Activated naive CD4-positive, alpha-beta T cell treated with anti-CD3 and anti-CD28 coated beads for 36 hours (primary cell): ENCODE measurements at places on chromosomes 16 and 17. TPM values are rescaled to one million over a fixed set of nuclear protein-coding genes. Genes with fewer than 3 reads are reported as not detected.

DNA sequence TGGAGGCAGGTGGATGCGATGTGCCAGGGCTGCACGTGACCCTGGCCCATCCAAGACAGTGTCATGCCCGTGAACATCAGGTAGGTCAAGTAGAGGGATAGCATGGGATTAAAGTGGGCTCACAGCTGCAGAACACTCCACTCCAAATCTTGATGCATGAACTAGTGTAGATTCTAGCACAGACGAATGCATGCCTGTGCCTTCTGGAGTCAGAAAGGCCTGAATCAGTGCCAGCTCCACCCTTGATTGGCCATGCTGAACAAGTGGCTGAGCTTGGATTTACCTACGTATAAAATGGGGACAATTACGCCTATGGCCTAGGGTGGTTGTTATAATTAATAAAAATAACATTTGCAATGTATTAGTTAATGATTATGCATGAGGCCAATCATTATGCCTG, 10.6 kb downstream of the IRX3 start:
- DNase-seq: no peak
- H3K4me1 ChIP-seq: peaks cover 2% of the 10 kb centered on the region
- no peaks in the 10 kb centered on the region for H3K36me3 ChIP-seq
- no peak overlapping the region for H3K4me3 ChIP-seq
- H3K27me3 ChIP-seq: peaks cover 23% of the 10 kb centered on the region
- H3K27ac ChIP-seq: no peak overlapping the region

ELAC2 gene
- 74.1 TPM for total RNA-seq

DNA sequence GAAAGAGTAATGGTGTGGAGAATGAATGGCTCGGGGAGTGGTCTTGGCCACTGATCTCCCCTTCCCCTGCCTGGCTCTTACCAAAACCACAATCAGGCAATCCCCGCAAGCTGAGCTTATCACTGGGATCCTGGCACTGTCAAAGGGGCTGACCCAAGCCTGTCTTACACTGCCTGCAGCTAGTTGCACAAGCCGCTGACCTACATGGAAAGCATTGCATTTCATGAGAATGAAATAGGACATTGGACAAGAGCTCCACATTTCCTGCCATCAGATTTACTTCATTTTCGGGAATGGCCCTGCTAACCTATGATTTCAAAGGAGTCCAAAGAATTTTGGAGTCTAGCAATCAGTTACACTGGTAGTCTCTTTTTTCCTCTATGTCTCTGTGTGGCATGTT, 146.4 kb downstream of the PCTP start:
- no peaks in the 10 kb centered on the region for H3K4me1 ChIP-seq
- H3K4me3 ChIP-seq: no peak overlapping the region
- no peak overlapping the region for H3K27ac ChIP-seq
- H3K27me3 ChIP-seq: peaks cover 13% of the 10 kb centered on the region
- DNase-seq: no peak

GRCh38 chr17:32495359-32496231, 8.8 kb downstream of the CDK5R1 start:
- H3K4me1 ChIP-seq: peaks cover 46% of the 10 kb centered on the region
- H3K27ac ChIP-seq: no peak overlapping the region
- H3K27me3 ChIP-seq: no peaks in the 10 kb centered on the region

DNA sequence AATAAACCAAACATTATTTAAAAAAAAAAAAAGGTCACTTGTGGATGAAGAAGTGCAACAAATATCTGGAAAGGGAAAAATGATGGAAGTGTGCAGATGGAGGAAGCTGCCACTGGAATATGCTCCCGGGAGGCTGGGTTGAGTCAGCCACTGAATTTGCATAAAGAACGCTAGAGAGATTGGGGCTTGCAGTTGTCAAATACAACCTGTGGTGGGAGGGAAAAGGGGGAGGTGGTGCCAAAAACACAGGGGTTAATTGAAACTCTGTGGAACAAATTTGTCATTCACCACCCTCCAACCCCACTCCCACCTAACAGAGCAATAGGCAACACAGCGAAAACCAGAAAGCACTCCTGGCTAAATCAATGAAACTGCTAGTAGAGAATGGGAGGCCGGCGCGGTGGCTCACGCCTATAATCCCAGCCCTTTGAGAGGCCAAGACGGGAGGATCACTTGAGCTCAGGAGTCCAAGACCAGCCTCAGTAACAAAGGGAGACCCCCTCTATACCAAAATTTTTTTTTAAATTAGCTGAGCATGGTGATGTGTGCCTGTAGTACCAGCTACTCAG, 37.6 kb upstream of the RPL38 start:
- H3K27ac ChIP-seq: no peak overlapping the region
- peaks cover 12% of the 10 kb centered on the region for H3K27me3 ChIP-seq
- peaks cover 1% of the 10 kb centered on the region for H3K4me1 ChIP-seq
- H3K36me3 ChIP-seq: no peaks in the 10 kb centered on the region
- no peak overlapping the region for H3K4me3 ChIP-seq

DNA sequence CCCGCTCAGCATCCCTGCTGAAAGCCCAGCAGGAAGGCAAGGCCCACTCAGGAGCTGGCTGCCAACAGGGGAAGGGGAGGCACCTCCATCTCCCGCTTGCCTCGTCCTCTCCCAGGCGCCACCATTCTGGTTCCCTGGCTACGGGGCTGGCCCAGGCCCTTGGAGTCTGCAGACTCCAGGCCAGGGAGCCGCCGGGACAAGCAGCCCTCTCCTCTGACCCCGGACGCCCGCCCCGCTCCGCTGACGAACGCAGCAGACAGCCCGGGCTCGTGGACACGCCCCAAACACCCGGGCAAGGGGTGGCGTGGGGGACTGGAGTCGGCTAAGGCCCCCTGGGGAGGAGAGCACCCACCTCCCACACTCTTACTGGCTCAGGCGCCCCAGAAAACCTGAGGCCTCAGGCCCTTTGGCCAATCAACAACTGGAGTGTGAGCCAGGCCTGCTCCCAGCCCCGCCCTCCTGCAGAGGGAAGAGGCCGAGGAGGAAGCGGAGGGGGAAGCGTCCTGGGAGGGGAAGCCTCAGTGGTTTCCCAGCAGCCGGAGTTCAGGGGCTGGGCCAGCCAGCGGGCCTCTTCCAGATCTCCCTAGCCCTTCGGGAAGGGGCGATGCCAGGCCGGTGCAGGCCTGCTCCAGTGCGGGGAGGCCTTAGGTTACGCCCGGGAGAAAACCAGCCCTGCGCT, 4.2 kb downstream of the MNT start:
- H3K27me3 ChIP-seq: no peaks in the 10 kb centered on the region
- peak overlapping the region; percentile 76 for H3K27ac ChIP-seq
- DNase-seq: peak; percentile 79

GRCh38 chr16:65375651-65376050, 253.8 kb upstream of the CDH11 start:
- no peaks in the 10 kb centered on the region for H3K4me1 ChIP-seq
- H3K27ac ChIP-seq: no peak overlapping the region
- DNase-seq: no peak
- H3K4me3 ChIP-seq: no peak overlapping the region
- no peaks in the 10 kb centered on the region for H3K27me3 ChIP-seq
- no peaks in the 10 kb centered on the region for H3K36me3 ChIP-seq

DNA sequence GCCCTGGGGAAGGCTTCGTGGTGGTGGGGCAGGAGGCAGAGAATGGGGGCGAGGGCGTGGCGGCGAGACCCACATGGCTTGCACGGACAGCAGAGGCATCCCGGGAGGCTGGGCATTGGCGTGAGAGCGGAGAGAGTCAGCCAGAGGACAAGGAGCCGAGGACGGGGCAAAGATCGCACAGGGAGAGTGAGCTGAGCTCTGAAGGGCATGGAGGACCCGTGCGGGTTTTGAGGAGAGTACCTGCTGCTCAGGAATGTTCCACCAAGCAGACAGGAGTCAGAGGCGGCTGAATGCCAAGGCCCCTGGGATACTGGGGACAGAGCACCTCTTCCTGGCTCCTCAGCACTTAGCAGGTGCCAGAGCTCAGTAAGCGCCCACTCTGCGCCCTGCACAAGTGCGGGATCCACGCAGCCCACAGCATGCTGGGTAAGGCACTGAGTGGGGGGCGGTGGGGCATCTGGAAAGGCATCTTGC, 47.8 kb downstream of the ARHGAP27 start:
- no peak for DNase-seq
- no peak overlapping the region for H3K4me3 ChIP-seq
- peaks cover 13% of the 10 kb centered on the region for H3K4me1 ChIP-seq
- no peak overlapping the region for H3K27ac ChIP-seq

RNU2-1 gene
- 6,253 TPM for total RNA-seq

AATF gene
- total RNA-seq: 58.9 TPM

DNA sequence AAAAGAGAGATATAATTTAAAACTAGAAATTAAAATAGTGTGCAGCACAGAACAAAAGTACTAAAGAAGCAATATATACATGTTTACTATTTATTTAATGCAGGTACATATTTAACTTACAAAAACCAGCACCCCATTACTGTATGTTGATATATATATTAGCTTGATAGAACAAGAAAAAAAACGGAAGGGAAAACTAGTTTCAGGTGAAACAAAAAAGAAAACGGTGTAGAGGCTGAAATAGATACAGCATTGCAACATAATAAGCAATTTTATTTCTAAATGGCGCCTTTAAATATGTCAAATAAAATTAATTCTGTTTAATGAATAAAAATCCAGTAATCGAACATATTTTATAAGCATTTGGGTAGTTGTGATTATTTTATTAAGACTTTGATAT, 3.9 kb downstream of the HNF1B start:
- peaks cover 21% of the 10 kb centered on the region for H3K4me1 ChIP-seq
- no peak overlapping the region for H3K27ac ChIP-seq

DNA sequence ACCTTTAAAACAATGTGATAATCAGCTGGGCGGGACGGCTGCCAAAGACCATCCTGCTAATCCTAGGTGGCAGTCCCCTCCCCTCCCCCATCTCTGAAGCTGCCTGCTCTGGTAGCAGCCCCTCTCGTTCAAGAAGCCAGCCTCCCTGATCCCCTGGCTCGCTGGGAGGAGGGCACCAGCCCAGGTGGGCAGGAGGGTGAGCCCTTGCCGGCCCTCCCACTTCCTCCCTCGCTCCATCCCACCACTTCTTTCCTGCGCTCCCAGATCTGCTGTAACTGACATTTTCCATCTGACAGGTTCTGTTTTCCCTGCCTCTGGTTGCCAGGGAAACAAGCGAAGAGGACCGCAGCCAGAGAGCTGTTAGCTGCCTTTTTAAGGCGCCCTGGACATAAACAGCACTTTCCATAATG, 155.7 kb upstream of the TNRC6C start:
- H3K4me1 ChIP-seq: no peaks in the 10 kb centered on the region
- H3K4me3 ChIP-seq: no peak overlapping the region
- H3K27me3 ChIP-seq: peaks cover 8% of the 10 kb centered on the region
- H3K36me3 ChIP-seq: no peaks in the 10 kb centered on the region

GRCh38 chr16:23148513-23149266, 562 bp downstream of the USP31 start:
- H3K36me3 ChIP-seq: no peaks in the 10 kb centered on the region
- peak overlapping the region; percentile 95 for H3K4me3 ChIP-seq
- H3K27me3 ChIP-seq: no peaks in the 10 kb centered on the region
- H3K4me1 ChIP-seq: peaks cover 21% of the 10 kb centered on the region

GRCh38 chr17:28518578-28518977, 12.4 kb downstream of the FOXN1 start:
- no peak for DNase-seq
- H3K36me3 ChIP-seq: no peaks in the 10 kb centered on the region
- H3K27me3 ChIP-seq: no peaks in the 10 kb centered on the region
- no peak overlapping the region for H3K27ac ChIP-seq
- no peak overlapping the region for H3K4me3 ChIP-seq

GRCh38 chr16:56547120-56547948, 17.5 kb upstream of the MT4 start:
- H3K36me3 ChIP-seq: no peaks in the 10 kb centered on the region
- H3K4me3 ChIP-seq: no peak overlapping the region
- no peak overlapping the region for H3K27ac ChIP-seq
- no peak for DNase-seq
- no peaks in the 10 kb centered on the region for H3K27me3 ChIP-seq

DNA sequence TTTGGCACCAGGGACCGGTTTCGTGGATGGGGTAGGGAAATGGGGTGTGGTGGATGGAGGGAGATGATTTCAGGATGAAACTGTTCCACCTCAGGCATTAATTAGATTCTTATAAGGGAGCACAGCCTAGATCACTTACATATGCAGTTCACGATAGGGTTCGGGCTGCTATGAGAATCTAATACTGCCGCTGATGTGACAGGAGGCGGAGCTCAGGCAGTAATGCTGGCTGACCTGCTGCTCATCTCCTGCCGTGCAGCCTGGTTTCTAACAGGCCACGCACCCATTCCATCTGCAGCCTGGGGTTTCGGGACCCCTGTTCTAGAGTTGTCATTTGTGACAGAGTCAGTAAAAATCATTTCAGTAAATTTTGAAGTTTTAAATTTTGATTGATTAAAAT, 99.7 kb downstream of the CHD9 start:
- H3K27ac ChIP-seq: no peak overlapping the region
- no peaks in the 10 kb centered on the region for H3K27me3 ChIP-seq
- H3K36me3 ChIP-seq: peaks cover 17% of the 10 kb centered on the region
- no peak overlapping the region for H3K4me3 ChIP-seq

KRT40 gene
- total RNA-seq: not detected

GRCh38 chr17:49508866-49509587, 13.9 kb downstream of the NGFR start:
- no peak overlapping the region for H3K27ac ChIP-seq
- peaks cover 34% of the 10 kb centered on the region for H3K27me3 ChIP-seq
- no peak overlapping the region for H3K4me3 ChIP-seq
- DNase-seq: no peak
- H3K36me3 ChIP-seq: no peaks in the 10 kb centered on the region
